A549 treated with Mapracorat at 1 μM for 4 hours (cell line): ENCODE measurements at places on chromosomes 6 and 20. TPM values are rescaled to one million over a fixed set of nuclear protein-coding genes. Genes with fewer than 3 reads are reported as not detected.

TPD52L1 gene
- 47.3 to 52.0 TPM (median 47.9 TPM) in 5 replicates for total RNA-seq

OR2B6 gene
- 0.17 to 0.30 TPM in 2 of 5 replicates, not detected in the others for total RNA-seq

LGSN gene
- 2.0 to 3.0 TPM (median 2.2 TPM) in 5 replicates for total RNA-seq

SLC24A3 gene
- not detected in 5 replicates for total RNA-seq

TRAPPC3L gene
- total RNA-seq: not detected in 5 replicates

SLC35D3 gene
- 0.05 to 0.14 TPM (median 0.12 TPM) in 3 of 5 replicates, not detected in the others for total RNA-seq

ZBTB46 gene
- 0.75 to 1.1 TPM (median 0.92 TPM) in 5 replicates for total RNA-seq

FLRT3 gene
- total RNA-seq: 1.6 to 2.2 TPM (median 1.8 TPM) in 5 replicates

CALHM6 gene
- total RNA-seq: 0.33 TPM in 1 of 5 replicates, not detected in the others

TCP11 gene
- not detected in 5 replicates for total RNA-seq

PDE10A gene
- total RNA-seq: 23.4 to 29.8 TPM (median 27.4 TPM) in 5 replicates

GGTLC1 gene
- total RNA-seq: not detected in 5 replicates

PGBD1 gene
- total RNA-seq: 3.9 to 5.6 TPM (median 5.1 TPM) in 5 replicates

PSORS1C2 gene
- not detected in 5 replicates for total RNA-seq

MYB gene
- total RNA-seq: 0.57 to 1.2 TPM (median 0.77 TPM) in 5 replicates

CTCFL gene
- not detected in 5 replicates for total RNA-seq

PTCRA gene
- total RNA-seq: not detected in 5 replicates

MEP1A gene
- not detected in 5 replicates for total RNA-seq

ARFGEF3 gene
- 0.43 to 0.69 TPM (median 0.49 TPM) in 5 replicates for total RNA-seq

HIVEP1 gene
- total RNA-seq: 8.4 to 11.8 TPM (median 9.6 TPM) in 5 replicates

ADAM33 gene
- 0.05 to 0.09 TPM (median 0.08 TPM) in 4 of 5 replicates, not detected in the other for total RNA-seq

HLA-DQA1 gene
- total RNA-seq: not detected in 5 replicates

EYA4 gene
- 8.3 to 10.9 TPM (median 9.2 TPM) in 5 replicates for total RNA-seq
